Stimulated activated CD4-positive, alpha-beta T cell treated with anti-CD3 and anti-CD28 coated beads, TNF-alpha, amount 100 ng/mL, for 1 hour (primary cell): ENCODE measurements at places on chromosomes 12 and 14.

DNA sequence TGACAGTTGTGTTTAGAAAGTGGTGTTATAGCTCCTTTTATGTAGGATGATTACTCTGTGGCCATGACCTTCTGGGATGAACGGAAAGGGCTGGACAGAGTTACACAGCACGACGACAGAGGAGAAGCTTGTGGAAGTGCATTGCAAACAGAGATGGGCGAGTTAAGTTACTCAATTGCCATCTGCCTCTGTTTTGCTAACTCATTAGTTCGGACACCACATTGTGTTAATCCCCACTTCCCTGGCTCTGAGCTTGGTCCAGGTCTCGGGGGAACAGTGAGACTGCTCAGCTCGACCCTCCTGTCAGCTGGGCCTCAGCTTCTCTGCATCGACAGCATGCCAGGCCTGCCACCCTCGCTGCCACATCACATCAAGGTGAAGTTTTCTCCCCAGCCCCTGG is 408.0 kb downstream of the ZFP36L1 start:
- DNase-seq = no peak

- no peak for DNase-seq
Measured at GRCh38 chr14:103788086-103788485, 59.3 kb downstream of the PPP1R13B start.

GRCh38 chr14:57987051-57987450 is 121.2 kb upstream of the SLC35F4 start:
- DNase-seq = no peak

DNA sequence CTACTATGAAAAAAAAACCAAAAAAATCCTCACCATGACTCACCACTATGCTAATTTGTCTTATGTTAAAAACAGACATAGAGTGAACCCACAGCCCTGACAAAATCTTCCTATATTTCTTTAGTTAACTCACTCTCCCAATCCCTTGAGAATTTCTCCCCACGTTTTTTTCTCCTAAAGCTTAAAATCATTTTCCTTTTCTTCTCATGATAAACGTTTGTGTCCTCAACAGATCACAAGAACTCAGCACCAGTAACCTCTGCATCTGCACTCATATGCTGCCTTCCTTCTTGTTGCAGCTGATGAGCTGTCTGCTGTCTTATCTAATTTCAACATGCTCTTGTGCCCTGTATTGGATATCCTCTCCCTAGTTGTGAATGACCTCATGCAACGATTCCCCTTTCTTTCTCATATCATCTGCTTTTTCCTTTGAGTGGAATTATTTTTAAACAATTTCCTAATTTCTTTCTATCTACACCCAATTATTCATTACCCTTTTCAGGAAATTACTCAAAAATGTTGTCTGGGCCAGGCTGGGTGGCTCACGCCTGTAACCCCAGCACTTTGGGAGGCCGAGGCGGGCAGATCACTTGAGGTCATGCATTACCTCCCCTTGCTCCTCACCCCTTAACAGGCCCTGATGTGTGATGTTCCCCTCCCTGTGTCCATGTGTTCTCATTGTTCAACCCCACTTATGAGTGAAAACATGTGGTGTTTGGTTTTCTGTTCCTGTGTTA is 427.5 kb upstream of the MGAT4C start:
- no peak for DNase-seq

DNA sequence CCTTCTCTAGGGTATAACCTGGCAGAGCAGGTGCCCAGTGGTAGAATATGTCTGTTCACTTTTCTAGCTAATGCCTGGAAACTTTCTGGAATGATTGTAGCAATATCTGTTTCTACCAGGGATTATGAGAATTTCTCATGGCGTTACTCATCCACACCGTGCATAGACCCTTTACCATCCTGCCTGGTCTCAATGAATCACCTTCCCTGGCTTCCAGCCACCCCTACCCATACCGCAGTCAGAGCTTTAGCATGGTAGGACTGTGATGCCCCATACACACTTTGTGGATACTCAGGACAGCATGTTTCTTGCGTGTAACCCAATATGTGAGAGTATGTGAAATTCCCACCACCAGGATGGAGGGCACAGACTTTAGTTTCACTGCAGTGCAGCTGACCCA is 45.4 kb downstream of the TUNAR start:
- no peak for DNase-seq

DNA sequence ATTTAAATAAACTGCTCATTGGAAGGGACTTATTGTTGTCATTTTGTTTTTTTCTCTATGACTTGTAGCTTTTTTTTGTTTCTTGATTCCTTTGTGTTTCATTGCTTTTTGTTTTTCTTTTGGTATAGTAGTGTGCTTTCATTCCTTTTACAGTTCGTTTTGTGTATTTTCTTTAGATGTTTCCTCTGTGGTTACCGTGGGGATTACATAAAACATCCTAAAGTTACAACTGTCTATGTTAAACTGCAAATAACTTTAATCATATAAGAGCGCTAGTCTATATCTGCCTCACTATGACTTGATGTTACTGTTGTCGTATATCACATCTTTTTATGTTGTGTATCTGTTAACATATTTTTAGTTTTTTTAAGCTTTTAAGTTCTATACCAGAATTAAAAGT is 86.9 kb downstream of the ATF7IP start:
- DNase-seq = no peak

- no peak for DNase-seq
Measured at GRCh38 chr12:4909734-4910501, at the start of gene KCNA1. TSS of gene KCNA1 (plus strand) at chr12:4909905. CDS start at chr12:4911379, 1,474 bp downstream.

DNA sequence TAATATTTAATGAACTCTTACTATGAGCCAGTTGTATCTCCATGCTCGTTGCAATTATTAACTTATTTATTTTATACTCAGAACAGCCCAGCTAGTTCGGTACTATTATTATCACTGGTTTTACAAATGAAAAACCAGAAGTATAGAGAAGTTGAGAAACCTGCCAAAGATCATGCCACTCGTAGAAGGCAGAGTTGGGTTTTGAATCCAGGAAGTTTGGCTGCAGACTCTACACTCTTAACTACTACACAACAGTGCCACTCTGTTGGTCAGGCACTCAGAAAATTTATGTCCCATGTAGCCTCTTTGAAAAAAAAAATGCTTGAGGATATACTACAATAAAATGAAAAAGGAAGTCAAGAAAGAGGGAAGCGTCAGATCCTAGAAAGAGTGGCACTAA is 71.5 kb upstream of the ARID2 start:
- DNase-seq = no peak

DNA sequence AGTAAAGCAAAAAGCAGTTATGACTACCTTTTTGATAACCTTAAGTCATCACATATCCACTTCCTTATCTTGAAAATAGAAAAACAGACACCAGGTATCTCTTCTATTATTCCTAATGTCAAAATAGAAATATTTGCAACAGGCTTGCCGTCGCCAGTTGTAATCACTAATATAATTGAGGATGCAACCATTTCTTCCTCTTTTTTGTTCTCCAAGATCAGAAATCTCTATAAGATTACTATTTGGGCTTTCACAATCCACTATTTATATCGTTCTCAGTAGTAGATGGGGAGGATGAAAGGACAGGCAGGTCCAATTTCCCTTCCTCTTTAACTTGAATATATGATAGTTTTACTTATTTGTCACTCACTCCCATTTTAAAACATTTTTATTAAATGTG is 130.2 kb upstream of the HMGA2 start:
- no peak for DNase-seq

DNA sequence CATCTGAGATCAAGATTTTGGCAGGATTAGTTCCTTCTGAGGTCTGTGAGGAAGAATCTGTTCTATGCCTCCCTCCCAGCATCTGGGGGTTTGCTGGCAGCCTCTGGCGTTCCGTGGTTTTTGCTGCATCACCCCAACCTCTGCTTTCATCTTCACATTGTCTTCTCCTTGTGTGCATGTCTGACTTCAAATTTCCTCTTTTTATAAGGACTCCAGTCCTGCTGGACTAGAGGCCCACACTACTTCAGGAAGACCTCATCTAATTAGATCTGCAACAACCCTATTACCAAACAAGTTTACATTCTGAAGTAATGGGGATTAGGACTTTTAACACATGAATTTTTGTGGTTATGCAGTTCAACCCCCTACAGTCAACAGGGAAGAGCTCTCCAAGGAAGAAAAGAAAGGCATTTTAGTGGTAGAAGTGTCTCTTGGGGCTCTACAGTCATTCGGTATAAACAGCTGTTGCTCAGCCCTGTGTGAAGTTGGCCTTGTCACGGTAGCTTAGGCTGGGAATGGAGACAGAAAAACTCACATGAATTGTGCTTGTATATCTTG is 89.7 kb downstream of the CAND1 start:
- DNase-seq = no peak

GRCh38 chr14:102941419-102942011 is 19.1 kb downstream of the AMN start:
- no peak for DNase-seq

GRCh38 chr12:26691234-26691970 is 141.6 kb downstream of the ITPR2 start:
- no peak for DNase-seq

DNA sequence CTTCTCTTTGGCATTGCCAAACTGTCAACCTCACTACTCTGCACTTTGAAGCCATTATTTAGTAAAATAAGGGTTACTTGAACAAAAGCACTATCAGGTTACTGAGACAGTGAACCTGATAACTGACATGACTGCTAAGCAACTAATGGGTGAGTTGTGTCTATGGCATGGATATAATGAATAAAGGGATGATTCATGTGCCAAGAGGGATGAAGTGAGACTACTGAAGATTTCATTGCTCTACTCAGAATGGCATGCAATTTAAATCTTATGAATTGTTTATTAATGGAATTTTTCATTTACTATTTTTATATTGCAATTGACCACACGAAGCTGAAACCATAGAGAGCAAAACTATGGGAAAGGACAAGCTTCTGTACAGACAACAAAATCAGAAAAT is 74.4 kb downstream of the CEP128 start:
- no peak for DNase-seq

DNA sequence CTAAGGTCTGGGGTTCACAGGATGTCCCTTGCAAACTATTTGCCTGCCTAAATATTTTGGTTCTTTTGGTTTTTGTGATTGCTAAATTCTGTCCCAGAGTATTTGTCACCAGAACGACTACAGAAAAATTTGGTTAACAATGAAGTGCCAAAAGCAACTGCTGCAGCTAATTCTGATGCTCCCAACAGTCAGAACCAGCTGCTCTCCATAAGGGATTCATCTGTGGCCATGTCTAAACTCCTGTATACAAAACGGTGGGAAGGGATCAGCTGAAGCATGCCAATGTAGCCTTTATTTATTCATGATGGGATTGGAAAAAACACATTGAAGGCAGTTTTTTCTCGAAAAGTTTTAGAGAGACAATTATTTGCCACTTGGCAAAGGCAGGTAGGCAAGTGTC is 29.3 kb upstream of the PELI2 start:
- no peak for DNase-seq

DNA sequence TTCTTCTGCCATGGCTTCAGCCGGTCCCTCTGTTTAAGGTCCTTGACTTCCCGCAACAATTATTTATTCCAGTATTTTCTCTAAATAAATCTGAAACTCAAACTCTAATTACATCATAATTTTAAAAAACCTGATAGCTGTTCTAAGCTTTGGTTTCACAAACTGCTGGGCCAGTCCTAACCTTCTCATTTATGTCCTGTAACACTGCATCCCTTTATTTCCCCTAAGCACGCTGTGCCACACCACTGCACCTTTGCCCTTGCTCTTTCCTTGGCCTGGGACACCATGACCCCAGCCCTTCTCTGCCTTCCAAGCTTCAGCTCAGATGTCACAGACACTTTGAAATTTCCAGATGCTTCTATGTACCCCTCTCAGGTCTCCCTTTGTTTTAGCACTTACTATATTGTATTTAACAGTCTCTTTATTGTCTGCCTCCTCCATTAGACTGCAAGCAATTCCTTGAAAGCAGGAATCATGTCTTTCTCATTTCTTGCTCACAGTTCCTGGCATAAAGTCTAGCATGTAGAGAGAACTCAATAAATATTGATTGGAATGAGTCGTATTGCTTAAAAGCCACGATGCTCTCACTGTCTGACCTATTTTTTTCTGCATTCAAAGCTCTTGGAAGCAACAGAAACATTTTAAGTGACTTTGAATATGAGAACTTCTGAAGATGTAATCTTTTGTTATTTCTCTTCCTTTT is 111.1 kb downstream of the ERGIC2 start:
- no peak for DNase-seq

- no peak for DNase-seq
Measured at GRCh38 chr12:102441077-102441596, 39.2 kb downstream of the IGF1 start.

GRCh38 chr12:119016715-119017114 is 35.4 kb downstream of the SRRM4 start:
- no peak for DNase-seq

DNA sequence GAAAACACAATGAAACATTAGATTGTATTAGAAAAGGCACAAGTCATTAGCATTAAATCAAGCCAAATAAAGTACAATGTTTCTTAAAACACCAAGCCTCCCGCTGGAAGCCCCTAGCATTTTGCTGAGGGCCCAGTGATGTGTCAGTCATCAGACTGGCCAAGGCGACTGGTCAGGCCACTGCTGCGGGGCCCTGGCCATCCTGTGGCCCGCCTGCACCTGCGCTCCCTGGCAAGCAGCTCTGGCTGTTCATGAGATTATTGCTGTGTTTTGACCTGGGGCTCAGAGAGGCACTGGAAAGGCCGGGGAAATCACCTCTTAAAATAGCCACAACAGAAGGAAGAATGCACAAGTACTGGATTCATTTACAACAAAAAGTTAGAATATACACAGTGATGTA is 24.2 kb upstream of the AMN start:
- DNase-seq = no peak

- no peak for DNase-seq
Measured at GRCh38 chr12:7557227-7557626, 53.6 kb upstream of the CD163 start.

DNA sequence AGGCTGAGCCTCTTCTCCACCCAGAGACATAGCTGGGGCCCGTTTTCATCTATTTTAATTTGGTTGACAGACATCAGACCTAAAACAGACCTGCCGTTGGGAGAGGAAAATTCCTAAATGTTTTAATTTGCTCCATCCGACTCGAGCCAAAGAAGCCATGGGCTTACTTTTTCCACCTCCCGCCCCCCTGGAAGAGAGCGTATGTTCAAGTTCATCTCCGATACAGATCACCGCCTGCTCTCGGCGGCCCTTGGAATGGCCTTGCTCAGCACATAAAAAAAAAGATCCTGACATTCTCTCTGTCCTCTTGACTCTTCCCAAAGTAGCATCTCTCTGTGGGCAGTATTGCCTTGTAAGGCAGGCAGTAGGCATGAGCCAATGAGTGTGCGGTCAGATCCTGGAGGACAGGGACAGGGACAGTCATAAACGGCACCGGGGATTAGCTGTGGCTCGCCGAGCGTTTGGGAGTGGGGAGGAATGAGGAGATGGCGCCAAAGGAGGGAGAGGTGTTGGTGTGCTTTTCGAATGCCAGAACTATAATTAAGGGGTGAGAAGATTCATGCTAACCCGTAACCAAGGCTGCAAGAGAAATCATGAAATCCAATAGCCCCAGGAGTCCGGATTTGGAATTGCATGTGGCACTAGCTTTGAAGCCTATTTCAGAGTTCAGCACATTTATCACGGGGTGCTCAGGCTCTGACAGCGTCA is 47.9 kb upstream of the MEG3 start:
- no peak for DNase-seq

GRCh38 chr14:39233680-39234326 is at the start of gene MIA2:
TSS of gene MIA2 (plus strand) at chr14:39233915. CDS start at chr14:39234115, 200 bp downstream.
- no peak for DNase-seq
